Smooth muscle cell of the brain vasculature (primary cell): ENCODE measurements at places on chromosomes 2 and 18.

DNA sequence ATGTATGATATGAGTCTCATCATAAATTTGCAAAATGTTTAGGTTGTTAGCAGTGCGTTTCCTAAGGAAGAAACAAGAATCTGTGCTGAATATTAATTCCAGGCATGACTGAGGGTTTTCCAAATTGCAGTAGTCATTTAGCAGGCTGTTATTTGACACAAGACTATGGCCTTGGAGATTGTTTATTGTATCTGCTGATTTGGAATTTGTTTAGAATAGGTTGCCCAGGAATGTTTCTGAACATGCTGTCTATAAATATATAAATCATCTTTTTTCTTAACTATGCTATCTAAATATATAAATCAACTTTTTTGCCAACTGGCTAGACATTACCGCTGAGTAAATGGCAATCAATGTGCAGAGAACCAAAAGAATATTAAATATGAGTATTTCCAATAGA lies 90.9 kb downstream of the DOK6 start:
- no peak for DNase-seq

DNA sequence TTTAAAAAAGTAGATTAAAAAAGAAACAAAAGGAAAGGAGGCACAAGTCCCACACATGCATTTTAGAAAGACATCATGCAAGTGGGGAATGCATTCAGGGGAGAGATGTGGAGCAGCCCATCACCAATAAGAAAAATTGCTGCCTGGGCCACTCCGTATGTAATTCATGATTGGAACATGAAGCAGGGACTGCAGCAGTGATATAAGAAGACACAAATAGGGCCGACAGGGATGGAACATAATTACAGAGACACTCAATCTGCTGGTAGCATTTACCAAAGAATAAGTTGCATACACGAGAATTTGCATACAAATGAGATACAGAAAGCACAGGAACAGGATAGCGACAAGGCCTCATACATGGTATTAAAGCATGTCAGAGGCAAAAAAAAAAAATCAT lies 6.5 kb upstream of the AFF3 start:
- DNase-seq: no peak

GRCh38 chr18:31241900-31242409 lies 76.0 kb upstream of the DSG1 start:
- no peak for DNase-seq

- DNase-seq: no peak
These were observed 212.6 kb downstream of the TNS1 start for GRCh38 chr2:217790195-217790594.

DNA sequence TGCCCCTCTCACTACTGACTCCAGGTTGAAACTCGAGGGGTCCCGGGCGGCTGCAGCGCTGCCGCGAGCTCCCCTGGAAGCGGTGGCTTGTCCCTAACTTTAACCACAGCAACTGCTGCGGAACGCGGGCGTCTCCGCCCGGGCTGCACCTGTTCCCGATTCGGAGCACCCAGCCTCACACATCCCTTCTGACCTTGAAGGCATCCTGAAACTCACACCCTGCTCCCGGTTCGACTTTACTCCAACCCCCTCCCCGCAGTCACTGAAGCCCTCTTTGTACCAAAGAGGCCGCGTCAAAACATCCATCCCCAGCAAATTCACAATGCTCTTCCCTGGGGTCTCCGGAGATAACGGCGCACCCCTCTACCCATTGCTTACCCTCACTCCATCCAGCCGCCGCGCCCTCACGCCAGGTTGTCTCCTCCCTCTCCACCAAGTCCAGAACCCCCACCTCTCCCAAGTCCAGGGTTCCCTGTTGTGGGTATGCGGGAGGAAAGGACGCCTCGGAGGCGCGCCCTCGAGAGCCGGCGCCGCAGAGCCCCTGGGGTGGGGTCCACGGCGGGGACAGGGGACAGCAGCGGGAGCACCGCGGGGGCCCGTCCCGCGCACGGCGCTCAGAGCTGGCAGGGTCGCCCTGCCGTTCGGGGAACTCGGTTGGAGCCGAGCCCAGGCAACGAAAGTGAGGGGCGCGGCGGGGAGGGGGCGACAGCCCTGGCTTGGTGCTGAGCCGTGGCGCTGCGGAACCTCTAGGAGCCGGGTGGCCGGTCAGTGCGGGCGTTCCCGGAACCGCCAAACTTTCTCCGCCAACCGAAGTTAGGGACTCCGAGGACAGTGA lies 934 bp downstream of the MYO5B start:
- DNase-seq: no peak

GRCh38 chr2:227822416-227823003 lies 8.9 kb downstream of the CCL20 start:
- no peak for DNase-seq

GRCh38 chr18:74496508-74497323 lies 553 bp downstream of the CNDP2 start:
- no peak for DNase-seq

- no peak for DNase-seq
These were observed 68.8 kb upstream of the TMEM87B start for GRCh38 chr2:111986116-111986900.
